ENCODE measurements at places on chromosomes 2 and 18.

GRCh38 chr18:57801761-57802212 is 1.3 kb downstream of the ATP8B1 start:
- DNase-seq: no peak

DNA sequence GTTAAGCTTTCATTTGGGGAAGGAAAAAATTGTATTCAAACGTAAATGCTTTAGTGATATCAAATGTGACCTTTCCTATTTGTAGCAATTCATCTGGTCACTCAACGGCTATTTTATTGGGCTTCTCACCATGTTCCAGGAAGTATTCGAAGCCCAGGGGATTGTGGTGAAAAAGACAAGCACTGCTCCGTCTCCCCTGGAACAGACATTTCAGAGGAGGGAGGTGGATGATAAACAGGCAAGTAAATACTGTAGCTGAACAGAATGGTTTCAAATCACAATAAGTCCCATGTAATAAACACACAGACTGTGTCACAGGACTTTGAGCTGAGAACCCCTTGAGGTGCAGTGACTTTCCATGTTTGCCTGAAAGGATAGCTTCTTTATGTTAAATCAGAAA is 464.7 kb upstream of the HNRNPA3 start:
- no peak for DNase-seq

DNA sequence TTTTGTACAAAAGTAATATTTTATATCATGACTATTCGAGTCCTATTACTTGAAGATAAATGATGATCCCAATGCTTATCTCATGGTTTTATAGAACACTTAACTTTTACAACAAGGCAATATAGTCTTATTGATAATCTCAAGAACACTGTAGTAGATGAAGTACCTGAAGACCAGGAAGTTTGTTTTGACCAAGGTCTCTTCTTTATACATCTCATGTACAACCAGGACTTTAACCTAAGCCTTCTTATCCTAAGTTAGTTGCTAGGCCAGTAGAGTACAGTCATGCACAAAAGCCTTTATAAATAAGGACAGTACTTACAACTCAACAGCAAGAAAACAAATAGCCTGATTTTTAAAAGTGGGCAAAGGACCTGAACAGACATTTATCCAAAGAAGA is 147.7 kb upstream of the NOSTRIN start:
- DNase-seq: no peak

DNA sequence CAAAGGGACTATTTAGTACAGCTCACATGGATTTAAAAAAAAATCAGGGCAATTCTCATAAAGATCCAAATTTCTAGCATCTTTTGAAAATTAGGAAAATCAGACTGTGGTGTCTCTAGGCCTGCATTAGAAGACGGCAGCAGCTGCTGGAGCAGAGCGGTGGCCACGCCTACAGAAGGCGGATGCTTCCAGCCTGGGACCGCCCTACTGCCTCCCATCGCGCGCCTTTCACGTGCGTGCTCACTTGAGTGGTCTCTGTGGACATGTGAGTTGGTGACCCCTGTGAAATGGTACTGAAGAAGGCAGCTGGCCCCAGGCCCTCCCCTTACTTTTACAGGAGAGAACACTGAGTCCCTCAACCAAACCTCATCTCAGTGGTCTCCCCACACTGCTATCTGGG is 15.2 kb upstream of the ZFP36L2 start:
- no peak for DNase-seq

DNA sequence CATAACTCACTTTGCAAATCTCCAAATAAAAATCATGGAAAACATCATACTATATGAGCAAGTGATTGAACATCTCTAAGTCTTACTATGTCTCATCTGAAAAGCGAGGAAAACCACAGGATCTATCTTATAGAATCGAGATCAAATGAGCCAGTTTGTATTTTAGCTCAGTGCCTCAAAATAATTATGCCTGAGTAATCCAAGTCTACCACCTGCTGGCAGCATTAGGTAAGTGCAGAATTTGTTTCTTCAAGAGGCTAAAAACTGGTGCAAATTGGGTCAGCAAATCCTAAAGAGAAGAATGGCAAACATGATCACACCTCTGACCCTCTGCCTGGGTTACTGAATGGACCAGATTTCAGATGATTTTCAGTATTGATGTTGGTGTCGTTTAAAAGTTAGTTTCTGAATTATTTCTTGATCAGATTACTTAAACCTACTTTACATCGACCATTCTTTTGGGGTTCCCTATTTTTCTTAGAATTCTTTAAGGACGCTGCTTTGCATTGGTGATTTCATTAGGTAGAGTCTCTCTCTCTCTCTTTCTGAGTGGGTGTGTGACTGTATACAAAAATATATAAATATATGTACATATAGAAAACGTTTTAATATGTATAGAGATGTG is 12.7 kb upstream of the FHOD3 start:
- DNase-seq: peak; percentile 21

DNA sequence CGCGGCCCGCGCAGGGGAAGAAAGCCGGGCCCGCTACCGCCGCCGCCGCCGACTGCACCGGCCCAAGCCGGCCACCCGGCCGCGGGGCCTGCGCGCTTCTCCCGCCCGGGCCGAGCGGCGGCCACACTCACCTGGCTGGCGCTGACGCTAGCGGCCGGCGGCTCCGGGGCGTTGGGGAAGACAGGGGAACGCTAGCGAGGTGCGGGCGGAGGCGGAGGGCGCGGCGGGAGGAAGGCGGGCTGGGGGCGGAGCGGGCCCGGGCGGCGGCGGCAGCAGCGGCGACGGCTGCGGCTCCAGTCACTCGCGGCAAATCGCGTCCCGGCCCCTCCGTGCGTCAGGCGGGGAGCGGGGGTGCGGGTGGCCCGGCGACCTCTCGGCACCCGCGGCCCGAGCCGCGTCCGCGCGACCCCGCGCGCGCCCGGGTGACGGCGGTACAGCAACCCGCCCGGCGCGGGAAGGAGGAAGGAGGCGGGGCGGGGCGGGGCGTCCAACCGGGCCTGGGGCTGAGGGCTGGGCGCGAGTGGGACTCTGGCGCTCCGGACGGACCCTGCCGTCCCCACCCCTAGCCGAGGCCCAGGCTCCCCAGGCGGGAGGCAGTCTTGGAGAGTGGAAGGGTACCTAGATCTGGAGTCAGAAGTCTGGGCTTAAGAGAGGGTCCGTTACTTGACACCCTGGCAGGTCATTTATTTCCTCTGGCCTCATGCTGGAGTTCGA is at the start of gene SESTD1:
TSS of gene SESTD1 (minus strand) at position 465 of the 714 bp plus-strand sequence. CDS start 72,991 bp downstream, outside the sequence.
- DNase-seq: peak; percentile 44

DNA sequence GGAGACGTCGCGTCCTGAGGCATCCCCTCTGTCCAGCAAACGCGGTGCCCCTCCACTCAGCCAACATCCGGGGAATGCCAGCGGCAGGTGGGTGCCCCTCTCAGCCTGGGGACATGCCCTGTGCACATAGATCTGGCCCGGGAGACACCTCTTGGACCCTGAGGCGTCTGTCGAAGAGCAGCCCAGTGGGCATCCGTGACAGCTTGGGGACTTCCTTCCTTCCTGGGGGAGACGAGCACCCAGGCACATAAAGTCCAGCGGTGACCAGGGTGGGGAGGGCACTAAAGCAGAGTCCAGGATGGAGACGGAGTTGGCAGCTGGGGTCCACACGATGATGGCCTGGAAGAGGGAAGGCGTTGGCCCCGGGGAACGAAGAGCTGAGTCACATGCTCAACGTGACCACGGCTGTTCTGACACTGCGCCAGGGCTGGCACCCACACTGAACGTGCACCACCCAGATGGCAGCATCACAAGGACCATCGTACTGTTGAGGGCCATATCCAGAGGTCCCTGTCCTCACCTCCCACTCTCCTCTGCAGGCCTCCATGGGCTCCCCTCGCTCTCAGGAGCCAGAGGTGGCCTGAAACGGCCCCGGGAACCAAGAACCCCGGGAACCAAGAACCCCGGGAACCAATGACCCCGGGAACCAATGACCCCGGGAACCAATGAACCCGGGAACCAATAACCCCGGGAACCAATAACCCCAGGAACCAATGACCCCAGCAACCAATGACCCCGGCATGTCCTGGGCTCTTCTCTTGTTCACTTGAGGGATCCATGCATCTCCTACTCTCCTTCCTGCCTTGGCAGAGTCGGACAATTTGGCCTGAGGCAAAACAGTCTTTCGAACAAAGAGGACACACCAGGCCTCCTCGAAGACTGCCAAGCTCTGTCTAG is 22.6 kb downstream of the HDAC4 start:
- DNase-seq: no peak

DNA sequence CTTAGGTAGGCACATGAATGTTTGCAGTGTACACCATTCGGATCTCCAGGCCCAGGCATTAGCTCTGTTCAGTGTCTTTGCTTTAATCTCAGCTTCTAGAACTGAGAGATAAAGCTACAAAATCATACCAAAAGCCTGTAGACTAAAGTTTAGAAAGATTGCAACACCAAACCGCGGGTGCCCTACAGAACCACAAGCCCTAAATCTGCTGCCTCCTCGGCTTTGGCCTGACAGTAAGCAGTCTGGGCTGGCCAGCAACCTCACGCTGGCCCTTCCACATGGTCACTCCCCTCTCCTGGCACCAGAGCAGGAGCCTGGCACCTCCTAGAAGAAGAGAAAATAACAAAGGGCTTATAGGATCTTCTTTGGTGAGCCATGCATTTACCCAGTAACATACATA is 8.9 kb upstream of the OSR1 start:
- no peak for DNase-seq

- no peak for DNase-seq
Observed at GRCh38 chr2:204638471-204639194, 93.4 kb downstream of the PARD3B start.

GRCh38 chr2:176187899-176188773 is at the start of gene HOXD1:
Gene HOXD1 (plus strand): TSS chr2:176188668. CDS start chr2:176188802, 134 bp downstream.
- DNase-seq: no peak

Data from stimulated activated CD4-positive, alpha-beta T cell treated with anti-CD3 and anti-CD28 coated beads, TNF-alpha, amount 100 ng/mL, for 4 hours (primary cell).